Iris pigment epithelial cell (primary cell): ENCODE measurements at places on chromosomes 11 and 22.
A peak's percentile ranks its signal among the peaks of the same experiment; 100 is the strongest.

- no peak for DNase-seq
These were observed 187.4 kb upstream of the MTMR2 start for GRCh38 chr11:96111308-96111707.

DNA sequence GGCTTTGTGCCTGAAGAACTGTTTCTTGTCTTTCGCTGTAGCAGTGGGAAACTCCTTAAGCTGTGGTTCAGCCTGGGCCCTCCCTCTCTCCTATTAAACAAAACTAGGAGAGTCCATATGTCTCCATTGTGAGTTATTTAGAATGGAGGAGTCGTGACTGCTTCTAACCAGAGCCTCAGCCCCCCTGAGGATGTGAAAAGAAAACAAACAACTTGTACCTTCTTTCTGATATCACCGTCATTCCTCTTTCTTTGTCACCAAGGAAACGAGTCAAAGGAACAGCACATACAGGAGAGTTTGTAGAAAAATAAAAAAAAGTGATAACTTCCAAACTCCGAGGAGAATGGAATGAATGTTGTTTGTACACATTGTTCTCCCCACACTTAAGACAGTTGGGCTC is 11.6 kb upstream of the EXT2 start:
- DNase-seq = peak; percentile 39

- DNase-seq = no peak
These were observed 35.2 kb downstream of the IFT27 start for GRCh38 chr22:36740716-36741115.

DNA sequence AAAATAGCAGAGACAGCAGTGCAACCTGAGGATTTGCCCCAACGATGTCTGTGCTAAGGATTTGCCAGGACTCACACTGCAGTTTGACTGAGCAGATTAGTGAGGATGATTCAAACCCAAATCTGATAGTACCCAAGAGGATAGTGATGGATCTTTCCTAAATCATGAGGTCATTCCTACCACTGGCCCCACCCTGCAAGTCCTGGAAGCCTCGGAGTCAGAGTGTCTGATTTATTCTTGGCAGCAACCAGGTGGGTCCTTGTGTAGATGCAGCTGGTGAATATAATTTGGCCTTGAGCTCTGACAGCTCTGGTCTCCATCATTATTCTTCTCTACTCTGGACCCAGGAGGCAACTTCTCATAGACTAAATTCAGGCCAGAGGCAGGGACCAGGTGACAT is 179.3 kb upstream of the RAG2 start:
- no peak for DNase-seq

GRCh38 chr11:71551711-71552110 is 3.5 kb downstream of the KRTAP5-9 start:
- DNase-seq = peak; percentile 9

GRCh38 chr11:420054-420910 is 5.5 kb upstream of the SIGIRR start:
- DNase-seq = no peak

DNA sequence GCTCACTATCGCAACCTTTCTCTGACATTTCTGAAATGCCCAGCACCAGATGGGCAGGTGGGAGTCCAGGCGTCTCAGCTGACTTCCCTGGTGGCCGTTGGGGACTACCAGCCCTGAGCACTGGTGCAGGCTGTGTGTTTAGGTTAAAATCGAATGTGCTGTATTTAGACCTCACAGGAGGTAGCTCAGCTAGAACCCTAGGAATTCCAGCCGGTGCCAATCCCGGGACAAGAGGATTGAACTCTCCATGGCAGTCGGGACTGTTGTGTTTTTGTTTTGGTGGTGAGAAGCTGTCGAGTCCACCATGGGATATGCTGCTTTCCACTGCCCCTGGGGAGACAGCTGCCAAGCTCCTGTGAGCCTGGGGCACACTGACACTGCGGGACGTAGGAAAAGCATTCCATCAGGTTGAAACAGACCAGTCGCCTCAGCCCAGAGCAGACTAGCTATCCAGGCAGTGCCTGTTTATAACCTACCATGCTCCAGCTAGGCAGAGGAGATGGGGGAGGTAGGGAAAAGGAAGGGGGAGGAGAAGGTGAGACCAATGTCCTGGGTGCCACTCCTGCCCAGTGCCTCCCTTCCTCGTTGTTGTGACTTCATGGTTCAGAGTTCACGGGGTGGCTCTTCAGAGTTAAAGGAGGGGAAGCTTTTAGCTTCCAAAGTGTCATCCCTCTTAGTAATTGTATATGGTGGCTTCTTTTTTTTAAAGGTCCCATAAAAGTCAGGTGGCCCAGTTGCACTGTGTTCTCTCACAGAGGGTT is 53.0 kb downstream of the MICAL2 start:
- peak; percentile 70 for DNase-seq

- DNase-seq = no peak
These were observed 2.7 kb upstream of the VSIG2 start for GRCh38 chr11:124754710-124755109.
